ENCODE measurements at places on chromosomes 7 and 10.
A peak's percentile ranks its signal among the peaks of the same experiment; 100 is the strongest.

DNA sequence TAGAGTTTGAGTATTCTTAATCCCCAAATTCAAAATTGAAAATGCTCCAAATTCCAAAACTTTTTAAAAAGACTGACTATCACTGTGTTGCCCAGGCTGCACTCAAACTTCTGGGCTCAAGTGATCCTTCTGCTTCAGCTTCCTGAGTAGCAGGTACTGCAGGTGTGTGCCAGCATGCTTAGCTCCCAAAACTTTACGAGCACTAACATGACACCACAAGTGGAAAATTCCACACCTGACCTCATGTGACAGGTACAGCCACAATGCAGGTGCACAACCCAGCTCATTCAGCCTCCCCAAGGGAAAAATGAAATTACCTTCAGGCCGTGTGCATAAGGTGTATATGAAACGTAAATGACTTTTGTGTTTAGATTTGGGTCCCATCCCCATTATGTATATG, 16.5 kb downstream of the CDC123 start:
- no peak for DNase-seq

- peak; percentile 2 for DNase-seq
Measured at GRCh38 chr10:105837951-105838350, 1196.9 kb downstream of the SORCS3 start.

GRCh38 chr7:151814400-151815009, 62.4 kb downstream of the PRKAG2 start:
- DNase-seq = no peak

GRCh38 chr10:35056686-35057085, 33.5 kb downstream of the CUL2 start:
- no peak for DNase-seq

GRCh38 chr7:117269886-117270285, 53.0 kb downstream of the WNT2 start:
- DNase-seq = no peak

GRCh38 chr7:34133983-34134782, 228.8 kb downstream of the BMPER start:
- peak; percentile 63 for DNase-seq

DNA sequence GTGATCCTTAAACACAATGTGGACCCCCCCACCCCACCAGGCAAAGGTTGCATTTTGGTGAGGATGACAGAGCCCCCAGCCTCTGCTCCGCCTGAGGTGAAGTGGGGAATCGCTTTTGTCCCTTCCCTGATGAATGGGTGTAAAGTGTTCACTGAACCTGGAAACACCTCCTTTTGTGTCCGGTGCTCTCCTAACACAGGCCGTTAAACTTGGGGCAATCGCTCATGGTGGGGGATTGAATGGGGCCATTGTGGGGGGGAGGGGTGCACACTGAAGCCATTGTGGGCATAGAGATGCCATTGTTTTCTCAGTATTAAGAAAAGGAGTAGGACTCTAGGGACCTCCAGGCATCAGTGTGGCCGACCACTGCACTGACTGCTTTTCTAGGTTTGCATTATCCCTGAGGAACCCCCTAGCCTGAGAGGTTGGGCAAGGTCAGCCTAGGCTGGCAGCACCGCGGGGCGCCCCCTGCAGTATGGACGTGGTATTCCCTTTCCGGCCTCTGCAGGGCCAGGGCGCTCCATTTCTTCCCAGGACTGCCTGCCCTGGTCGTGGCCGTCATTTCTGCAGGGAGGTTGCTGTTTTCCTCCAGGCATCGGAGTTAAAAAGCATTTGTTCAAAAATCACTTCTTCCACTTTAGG, 158.3 kb downstream of the TCF7L2 start:
- peak; percentile 27 for DNase-seq

DNA sequence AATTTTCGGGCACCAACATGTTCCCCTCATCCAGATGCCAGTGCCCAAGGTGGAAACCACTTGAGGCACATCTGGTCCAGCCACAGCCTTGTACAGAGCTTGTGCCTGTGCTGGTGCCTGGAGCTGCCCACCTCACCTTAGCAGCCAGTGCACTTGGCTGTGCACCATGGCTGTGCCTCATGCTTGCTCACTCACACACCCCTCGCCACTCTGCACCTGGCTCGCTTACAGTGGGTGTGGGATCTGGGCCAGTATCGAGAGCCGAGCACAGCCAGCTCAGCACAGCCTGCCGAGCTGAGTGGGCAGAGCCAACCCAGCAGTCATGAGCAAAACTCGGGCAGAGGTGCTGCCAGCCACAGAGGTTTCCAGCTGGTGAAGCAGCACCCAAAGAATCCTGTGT, 139.9 kb upstream of the NUPR2 start:
- no peak for DNase-seq

GRCh38 chr10:78577712-78578111, 491.1 kb upstream of the ZMIZ1 start:
- DNase-seq = peak; percentile 21

DNA sequence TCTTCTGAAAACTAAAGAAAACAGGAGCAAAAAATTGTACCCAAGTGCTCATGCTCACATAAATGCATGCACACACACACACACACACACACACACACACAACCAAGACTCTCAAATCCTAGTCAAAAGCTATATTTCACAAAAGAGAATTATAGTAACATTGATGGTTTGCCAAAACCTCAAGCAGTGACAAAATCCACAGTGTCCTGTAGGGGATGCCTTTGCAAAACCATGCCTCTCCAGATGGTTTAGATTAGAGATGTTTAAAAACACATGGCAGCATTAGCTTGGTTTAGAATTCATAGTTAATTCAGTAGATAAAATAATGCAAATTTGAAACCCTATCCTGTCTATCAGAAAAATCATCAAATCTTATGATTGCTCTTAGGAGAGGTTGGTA, 232.2 kb downstream of the DYNC1I1 start:
- DNase-seq = no peak

GRCh38 chr10:69125554-69125953, 1.6 kb downstream of the VPS26A start:
- DNase-seq = peak; percentile 33

- DNase-seq = no peak
Measured at GRCh38 chr7:2965745-2966270, 77.9 kb downstream of the CARD11 start.

DNA sequence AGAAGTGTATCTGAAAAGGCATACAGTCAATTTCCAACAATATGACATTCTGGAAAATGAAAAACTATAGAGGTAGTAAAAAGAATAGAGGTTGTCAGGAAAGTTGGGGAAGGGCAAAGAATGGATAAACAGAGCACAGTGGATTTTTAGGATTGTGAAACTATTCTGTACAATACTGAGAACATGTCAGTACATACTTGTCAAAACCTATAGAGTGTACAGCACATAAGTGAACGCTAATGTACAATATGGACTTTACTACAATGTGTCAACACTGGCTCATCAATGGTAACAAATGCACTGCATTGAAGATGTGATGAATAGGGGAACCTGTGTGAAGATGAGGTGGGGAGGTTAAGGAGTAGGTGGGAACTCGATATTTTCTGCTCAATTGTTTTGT, 483.0 kb upstream of the PFKP start:
- DNase-seq = no peak

DNA sequence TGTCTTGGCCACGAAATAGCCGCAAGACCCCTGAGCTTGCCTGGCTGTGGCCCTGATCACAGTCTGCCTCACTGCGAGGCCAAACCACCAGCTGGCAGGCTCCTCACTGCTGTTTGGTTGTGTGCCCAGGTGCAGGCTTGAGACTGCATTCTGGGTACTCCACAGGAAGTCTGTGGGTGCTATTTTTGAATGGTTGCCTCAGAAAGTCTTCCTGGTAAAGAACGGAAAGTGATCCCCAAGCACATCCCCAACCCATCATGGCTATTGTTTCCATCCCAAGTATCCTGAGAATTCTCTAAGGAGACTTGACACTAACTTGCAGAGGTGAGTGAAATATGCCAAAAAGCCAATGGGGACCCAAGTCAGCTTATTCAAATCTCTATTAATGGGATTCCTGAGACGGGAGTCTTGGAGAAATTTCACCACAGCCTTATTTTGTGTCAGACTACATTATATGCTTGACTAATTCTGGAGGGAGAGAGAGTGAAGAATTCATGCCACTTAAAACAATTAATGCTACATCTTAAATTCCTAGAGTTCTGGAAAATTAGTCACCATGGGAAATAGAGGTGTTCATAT, 170.9 kb downstream of the RAMP3 start:
- no peak for DNase-seq

GRCh38 chr10:52871191-52871843, 98.7 kb upstream of the MBL2 start:
- no peak for DNase-seq

GRCh38 chr7:118502235-118502634, 277.7 kb downstream of the ANKRD7 start:
- DNase-seq = peak; percentile 1

- DNase-seq = no peak
Measured at GRCh38 chr10:9268176-9268575, 1213.7 kb downstream of the GATA3 start.

GRCh38 chr10:58266003-58266825, 1.5 kb downstream of the IPMK start:
- peak; percentile 64 for DNase-seq

GRCh38 chr10:31853629-31854028, 75.0 kb downstream of the ARHGAP12 start:
- no peak for DNase-seq

DNA sequence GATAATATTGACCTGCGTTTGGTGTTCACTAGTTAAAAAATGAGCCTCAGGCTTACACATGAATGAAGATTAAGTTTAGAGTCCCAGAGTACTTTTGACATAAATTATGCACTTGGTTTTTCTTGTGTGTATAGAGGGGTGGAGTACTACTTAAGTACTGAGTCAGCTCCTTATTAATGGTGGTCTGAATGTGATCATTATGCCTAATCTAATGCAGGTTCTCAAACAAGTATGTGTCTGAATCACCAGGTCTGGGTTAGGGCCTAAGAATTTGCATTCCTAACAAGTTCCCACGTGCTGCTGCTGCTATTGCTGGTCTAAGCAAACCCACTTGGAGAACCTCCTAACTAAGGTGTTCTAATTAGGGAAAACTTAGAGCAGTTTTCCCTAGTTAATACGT, 30.7 kb upstream of the STOX1 start:
- DNase-seq = no peak

- no peak for DNase-seq
Measured at GRCh38 chr7:156497776-156498509, 142.6 kb upstream of the RNF32 start.

GRCh38 chr10:132257907-132258306, 49.8 kb downstream of the STK32C start:
- DNase-seq = no peak
